ENCODE measurements at places on chromosomes 2 and 18.
A peak's percentile ranks its signal among the peaks of the same experiment; 100 is the strongest.

- no peak for DNase-seq
Observed at GRCh38 chr2:178523596-178524134, 43.4 kb downstream of the PLEKHA3 start.

DNA sequence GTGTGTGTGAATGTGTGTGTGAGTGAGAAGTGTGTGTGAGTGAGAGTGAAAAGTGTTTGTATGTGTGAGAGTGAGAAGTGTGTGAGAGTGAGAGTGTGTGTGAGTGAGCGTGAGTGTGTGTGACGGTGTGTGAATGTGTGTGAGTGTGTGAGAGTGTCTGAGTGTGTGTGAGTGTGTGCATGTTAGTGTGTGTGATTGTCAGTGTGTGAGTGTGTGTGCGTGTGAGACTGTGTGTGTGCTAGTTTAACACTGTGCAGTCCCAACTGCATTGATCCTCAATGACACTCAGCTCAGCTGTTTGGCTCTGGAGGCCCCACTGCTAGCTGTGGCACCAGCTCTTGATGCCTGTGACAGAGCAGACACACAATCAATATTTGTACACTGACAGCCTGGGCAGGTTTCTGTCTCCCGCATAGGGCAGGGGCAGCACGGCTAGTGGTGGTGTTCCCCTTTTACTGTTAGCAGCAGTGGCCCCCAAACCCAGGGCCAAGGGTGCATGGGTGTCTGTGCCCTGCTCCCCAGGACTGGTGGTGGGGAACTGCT, 135.0 kb downstream of the INHBB start:
- no peak for DNase-seq

DNA sequence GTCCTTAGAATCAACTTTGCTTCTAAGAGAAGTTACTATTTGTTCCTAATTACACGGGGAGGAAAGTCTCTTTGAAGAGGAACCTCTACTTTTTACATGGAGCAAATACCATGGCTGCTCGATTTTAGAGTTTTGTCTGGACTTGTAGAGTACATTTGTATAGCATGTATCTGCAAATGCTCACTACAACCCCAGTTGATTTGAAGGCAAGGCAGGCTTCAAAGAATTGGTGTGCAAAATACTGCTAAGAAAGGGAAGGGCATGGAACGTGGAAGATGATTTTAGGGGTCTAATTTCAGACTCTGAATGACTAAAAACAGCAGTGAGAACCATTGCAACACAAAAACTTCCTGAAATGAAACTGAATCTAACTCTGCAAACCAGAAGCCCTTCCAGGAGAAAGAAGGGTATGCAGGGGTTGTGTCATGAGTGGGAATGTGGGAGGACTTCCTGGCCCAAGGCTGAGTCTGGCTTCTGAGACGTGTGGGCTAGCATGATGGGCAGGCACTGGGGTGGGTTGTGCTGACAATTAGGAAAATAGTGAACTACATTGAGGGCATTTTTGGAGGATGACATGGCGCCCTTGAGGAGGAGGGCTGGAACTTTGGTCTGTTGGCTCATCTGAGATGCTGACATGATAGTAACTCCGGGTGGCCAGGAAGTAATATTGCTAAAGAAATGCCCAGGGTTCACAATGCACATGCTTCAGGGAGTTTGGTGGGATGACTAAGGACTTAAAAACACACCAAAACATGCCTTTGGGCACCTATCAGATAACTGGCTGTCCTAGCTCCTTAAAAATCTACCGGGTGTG, 18.9 kb upstream of the IL1R2 start:
- peak; percentile 65 for DNase-seq

DNA sequence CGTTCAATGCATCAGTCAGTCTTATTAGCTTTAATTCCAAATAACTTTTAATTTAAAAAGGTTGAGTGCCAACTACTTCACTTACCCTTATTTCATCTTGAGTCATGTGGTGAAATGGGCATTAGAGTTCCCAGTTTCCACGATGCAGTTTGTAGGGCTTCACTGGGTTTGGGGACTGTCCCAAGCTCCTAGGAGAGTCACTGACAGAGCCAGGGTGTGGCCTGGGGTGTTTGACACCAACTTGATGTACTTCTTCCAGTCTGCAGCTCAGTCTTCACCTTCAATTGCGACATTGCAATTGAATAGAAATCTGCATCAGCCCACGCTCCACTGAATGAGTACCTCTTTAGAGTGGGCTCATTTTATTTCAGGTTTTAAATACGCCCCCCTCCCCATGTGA, 165.3 kb downstream of the ARL4C start:
- DNase-seq = no peak

DNA sequence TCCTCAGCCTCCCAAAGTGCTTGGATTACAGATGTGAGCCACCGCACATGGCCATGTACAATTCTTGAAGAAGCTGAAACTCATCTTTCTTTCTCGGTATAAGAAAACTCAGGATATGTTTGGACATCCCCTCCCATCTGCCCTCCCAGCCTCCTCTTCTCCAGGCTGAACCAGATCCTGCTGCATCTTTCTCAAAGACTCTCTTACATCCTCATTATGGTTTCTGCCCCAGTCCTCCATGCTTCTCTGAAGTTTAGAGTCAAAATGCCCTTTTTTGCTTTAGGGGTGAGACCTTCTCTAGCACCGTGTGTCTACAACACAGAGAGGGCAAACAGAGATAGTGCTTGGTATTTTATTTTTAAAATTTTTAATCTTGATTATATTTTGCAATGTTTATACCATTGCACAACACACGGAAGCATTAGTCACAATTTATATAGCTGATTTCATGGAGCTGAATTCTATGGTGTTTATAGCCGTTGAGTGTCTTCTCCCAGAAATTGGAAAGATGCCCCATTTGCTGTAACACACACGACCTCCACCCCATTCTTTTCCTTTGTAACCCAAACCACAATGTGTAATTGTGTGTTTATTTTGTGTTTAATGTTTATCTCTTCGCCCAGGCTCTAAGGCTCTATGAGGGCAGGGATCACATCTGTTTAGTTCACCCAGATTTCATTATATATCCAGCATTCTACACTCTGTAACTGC, 206.0 kb upstream of the TNP1 start:
- DNase-seq = peak; percentile 59

DNA sequence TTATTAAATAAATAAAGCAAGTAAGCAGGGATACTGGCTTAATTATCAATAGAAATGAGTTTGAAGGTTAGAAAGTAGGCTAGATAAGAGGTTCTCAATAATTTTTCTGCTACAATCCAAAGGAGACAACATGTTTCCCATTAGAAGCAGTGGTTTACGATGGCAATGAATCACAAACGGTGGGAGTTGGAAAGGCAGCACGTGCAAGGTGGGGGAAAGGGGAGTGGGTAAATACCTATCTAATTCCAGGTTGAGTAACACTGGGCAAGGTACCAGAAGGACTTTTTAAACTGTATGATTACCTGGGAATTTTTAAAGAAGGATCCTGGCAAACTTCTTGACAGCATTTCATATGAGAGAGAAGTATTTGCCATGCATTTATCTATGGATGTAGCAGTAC, 289.9 kb downstream of the NBAS start:
- DNase-seq = no peak

DNA sequence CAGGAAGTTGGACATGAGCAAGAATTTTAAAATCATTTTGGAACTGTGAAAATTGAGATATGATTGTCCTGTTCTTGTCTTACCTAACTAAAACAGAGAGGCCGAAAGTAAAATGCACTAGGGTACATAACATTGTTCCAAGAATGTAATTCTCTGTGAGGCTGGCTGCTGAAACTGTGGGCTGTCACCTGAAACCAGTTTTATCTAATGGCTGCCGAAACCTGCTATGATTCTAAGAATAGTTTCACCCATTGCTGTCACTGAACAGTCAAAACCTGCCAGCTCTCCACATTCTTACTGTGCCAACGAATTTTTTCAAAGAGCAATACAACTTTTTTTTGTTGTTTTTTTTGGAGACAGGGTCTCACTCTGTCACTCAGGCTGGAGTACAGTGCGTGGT, 119.3 kb upstream of the ZSWIM2 start:
- no peak for DNase-seq

DNA sequence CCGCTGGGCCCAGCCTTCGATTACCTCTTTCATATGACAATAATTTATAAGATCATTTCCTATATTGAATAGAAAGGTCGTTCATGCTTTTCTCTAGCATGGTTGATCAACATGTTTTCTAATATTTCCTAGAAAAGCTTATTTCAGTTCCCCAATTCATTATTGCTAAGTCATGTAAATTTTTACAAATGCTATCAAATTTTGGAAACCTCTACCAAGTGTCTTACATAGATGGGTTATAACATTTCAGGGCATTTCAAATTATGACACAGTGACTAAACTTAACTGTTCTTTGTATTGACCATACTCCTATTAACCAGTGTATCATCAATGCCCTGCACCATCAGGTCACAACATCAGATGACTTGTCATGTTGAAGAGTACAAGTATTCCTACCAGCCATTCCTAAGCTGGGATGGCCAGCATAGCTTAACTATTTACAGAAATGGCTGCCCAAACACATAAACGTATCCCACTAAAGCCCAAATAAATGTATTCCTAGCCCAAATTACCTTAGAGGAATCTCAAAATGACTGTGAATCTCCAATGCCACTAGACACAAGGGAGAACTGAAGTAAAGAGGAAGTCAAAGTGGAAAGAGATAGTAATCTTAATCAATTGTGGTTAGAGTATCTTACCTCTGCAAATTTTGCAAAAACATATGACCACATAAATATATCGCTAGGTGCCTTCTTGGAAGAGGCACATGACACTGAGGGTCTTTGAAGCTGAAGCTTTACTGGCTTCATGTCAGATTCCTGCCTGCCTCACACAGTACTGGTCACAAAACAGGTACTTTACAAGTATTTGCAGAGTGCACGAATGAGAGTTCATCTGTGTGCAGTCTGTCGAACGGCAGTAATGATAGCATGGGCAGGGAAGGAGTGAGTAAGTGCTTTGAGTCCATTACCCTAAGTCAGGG, 87.3 kb upstream of the TLK1 start:
- DNase-seq = no peak

Measured in T1000 (cell line).